Vagina (tissue), 2 donors: ENCODE measurements at places on chromosomes 11 and 22. TPM values are rescaled to one million over a fixed set of nuclear protein-coding genes. Genes with fewer than 3 reads are reported as not detected.
A peak's percentile ranks its signal among the peaks of the same experiment; 100 is the strongest.

DNA sequence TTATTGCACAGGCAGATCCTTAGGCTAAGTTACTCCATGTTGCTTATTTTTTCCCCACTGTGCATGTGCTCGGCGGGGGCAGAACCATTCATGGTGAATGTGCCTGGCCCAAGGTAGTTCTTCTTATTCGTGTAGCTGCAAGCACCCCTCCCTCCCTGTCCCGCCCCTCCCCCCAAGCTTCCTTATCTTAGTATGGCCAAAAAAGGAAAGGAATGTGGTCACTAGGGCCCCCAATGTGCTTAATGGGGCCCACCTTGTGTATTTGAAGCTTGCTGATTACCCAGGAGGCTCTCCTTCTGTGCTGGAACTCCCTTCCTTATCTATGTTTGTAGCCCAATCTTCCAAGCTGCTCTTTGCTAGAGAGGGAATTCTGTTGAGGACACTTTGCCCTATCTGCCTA, 1259.7 kb upstream of the RAG2 start:
- DNase-seq = no peak
- no peak overlapping the region for H3K4me3 ChIP-seq
- H3K36me3 ChIP-seq = no peaks in the 10 kb centered on the region
- no peaks in the 10 kb centered on the region for H3K27me3 ChIP-seq
- H3K27ac ChIP-seq = no peak overlapping the region

DNA sequence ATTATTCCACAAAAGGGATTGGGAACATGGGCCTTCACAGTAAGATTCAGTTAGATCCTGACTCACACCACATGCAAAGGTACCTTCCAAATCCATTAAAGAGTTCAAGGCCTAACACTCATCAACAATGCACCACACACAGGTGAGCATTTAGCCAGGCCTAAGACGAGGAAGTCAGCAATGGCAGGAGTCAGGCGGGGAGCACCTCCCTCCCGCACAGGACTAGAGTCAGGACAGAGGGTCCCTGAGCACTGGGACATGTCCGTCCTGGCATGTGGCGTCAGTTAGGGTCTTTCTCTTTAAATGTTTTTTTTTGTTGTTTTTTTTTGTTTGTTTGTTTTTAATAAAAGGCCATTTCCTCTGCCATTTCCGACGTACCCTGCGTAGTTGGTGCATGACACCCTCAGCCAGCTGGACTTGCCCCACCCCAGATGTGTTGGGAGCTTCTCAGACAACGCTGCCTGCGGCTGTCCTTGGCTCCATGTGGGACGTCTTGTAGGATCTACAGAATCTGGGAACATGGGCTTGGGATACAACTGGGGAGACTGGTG, 1458.6 kb downstream of the BRD1 start:
- H3K36me3 ChIP-seq = no peaks in the 10 kb centered on the region
- no peak overlapping the region for H3K4me3 ChIP-seq
- H3K27me3 ChIP-seq = no peaks in the 10 kb centered on the region
- H3K27ac ChIP-seq = no peak overlapping the region

The ASPHD2 gene
- total RNA-seq = 2.2 TPM

The CDC45 gene
- total RNA-seq = 0.74 TPM

- H3K4me1 ChIP-seq = no peaks in the 10 kb centered on the region
- DNase-seq = no peak
- H3K4me3 ChIP-seq = no peak overlapping the region
- H3K27ac ChIP-seq = no peak overlapping the region
- H3K27me3 ChIP-seq = no peaks in the 10 kb centered on the region
These were observed 19.0 kb upstream of the PRODH start for GRCh38 chr22:18954990-18955571.

GRCh38 chr22:20542736-20543135, 35.3 kb downstream of the MED15 start:
- DNase-seq = no peak
- H3K4me1 ChIP-seq = peaks cover 8% of the 10 kb centered on the region
- no peak overlapping the region for H3K4me3 ChIP-seq
- no peaks in the 10 kb centered on the region for H3K36me3 ChIP-seq

GRCh38 chr22:20319041-20319744, 667 bp downstream of the DGCR6L start:
- peak overlapping the region; percentile 100 for H3K4me3 ChIP-seq
- peaks cover 54% of the 10 kb centered on the region for H3K4me1 ChIP-seq
- no peaks in the 10 kb centered on the region for H3K27me3 ChIP-seq
- no peaks in the 10 kb centered on the region for H3K36me3 ChIP-seq
- DNase-seq = peak; percentile 58

DNA sequence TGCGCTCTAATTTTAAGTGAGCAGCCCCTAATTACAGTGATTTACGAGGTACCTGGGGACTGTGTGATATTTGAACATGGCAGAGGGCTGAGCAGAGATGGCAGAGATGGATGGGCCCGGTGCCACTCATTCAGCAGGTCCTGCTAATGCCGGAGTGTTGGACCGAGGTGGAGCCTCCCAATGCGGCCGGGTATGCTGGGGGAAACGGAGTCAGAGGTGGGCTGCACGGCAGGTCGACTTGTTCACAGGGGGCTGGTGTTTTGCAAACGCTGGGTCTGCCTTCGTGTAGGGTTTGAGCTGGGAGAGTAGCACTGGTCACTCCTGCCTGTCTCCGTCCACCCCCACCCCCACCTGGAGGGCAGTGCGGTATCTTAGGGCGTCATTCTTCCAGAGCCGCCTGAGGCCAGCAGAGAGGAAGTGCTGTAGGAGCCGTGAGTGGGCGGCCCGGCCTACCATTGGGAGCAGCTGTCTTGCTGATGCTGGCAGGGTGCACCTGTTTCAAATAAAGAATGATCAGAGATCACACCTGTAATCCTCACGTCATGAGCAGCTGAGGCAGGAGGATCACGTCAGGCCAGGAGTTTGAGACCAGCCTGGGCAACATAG, 122.6 kb downstream of the IGLL1 start:
- no peak overlapping the region for H3K4me3 ChIP-seq
- H3K27me3 ChIP-seq = no peaks in the 10 kb centered on the region
- H3K4me1 ChIP-seq = no peaks in the 10 kb centered on the region
- H3K27ac ChIP-seq = no peak overlapping the region

DNA sequence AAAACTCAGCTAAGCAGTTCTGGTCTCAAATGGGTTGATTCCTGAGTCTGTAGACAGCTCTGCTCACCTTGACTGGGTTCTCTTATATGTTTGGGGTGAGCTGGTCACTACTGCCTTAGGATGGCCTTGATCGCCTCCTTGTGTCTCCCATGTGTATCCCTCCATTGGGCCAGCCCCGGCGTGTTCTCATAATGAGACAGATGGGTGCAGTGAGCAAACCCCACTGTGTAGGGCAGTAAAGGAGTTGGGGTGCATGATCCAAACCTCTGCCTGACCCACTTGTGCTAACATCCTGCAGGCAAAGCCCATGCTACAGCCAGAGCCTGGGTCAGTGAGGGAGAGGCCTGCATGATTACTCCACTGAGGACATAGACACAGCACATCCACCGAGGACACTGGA, 657.6 kb downstream of the BRD1 start:
- no peak for DNase-seq
- H3K4me3 ChIP-seq = no peak overlapping the region
- H3K27me3 ChIP-seq = no peaks in the 10 kb centered on the region
- no peaks in the 10 kb centered on the region for H3K36me3 ChIP-seq
- no peaks in the 10 kb centered on the region for H3K4me1 ChIP-seq

The FREY1 gene
- total RNA-seq = not detected

The CNTN5 gene
- total RNA-seq = 0.25 TPM

The TIGD3 gene
- not detected for total RNA-seq

- no peaks in the 10 kb centered on the region for H3K4me1 ChIP-seq
- H3K4me3 ChIP-seq = no peak overlapping the region
- H3K27ac ChIP-seq = no peak overlapping the region
- DNase-seq = no peak
These were observed 7.3 kb downstream of the ASCL2 start for GRCh38 chr11:2263071-2263565.

- peaks cover 6% of the 10 kb centered on the region for H3K4me1 ChIP-seq
- no peak for DNase-seq
- H3K36me3 ChIP-seq = peaks cover 4% of the 10 kb centered on the region
- no peak overlapping the region for H3K4me3 ChIP-seq
- no peak overlapping the region for H3K27ac ChIP-seq
These were observed 119.7 kb upstream of the BID start for GRCh38 chr22:17893900-17894535.

DNA sequence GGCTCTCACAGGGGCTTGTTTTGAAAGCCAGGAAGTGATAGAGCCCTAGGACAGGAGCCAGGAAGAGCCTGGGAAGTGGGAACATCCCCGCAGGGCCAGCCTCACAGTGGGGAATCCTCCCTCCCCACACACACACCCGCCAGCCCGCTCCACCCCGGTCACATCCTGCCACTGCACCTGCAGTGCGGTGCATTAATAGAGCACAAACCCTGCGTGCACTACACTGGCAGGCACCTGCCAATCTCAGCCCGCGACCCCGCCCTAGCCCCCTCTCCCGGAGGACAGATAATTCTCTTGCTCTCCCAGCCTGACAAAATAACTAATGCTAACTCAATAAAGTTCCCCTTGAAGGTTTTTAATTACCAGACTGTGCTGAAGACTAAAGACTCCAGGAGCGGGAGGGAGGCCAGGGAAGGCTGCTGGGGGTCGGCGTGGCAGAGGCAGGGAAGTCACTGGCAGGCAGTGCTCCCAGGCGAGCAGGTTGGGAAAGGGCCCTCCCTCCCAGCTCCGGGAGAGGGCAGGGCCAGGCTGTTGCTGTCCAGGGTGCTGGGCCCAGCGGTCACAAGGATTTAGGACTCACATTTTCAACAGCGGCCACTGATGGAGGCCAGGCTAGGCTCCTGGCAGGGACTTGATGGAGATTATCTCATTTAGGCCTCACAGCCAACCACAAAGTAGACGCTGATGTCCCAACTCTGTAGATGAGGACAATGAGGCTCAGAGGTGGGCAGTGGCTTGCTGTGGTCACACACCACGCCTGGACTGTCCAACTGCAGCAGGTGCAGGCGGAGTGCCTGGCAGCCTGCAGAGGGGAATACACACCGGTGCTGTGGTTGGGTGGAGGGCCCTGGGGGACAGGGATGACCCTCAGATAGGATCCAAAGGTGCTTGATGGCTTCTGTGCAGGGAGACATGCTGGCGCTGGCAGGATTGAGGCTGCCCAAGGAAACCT, 23.9 kb upstream of the TCF20 start:
- H3K27ac ChIP-seq = no peak overlapping the region
- H3K36me3 ChIP-seq = no peaks in the 10 kb centered on the region
- no peaks in the 10 kb centered on the region for H3K27me3 ChIP-seq
- peaks cover 10% of the 10 kb centered on the region for H3K4me1 ChIP-seq
- no peak for DNase-seq

The CNGA4 gene
- total RNA-seq = not detected

The C22orf42 gene
- total RNA-seq = not detected

DNA sequence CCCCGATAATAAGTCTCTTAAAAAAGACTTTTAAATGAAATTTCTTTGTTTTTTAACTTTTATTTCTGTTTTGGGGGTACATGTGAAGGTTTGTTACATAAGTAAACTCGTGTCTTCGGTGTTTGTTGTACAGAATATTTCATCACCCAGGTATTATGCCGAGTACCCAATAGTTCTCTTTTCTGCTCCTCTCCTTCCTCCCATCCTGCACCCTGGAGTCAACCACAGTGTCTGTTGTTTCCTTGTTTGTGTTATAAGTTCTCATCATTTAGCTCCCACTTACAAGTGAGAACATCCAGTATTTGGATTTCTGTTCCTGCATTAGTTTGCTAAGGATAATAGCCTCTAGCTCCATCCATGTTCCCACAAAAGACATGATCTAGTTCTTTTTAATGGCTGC, 1.6 kb upstream of the GSTP1 start:
- H3K4me3 ChIP-seq = no peak overlapping the region
- H3K36me3 ChIP-seq = no peaks in the 10 kb centered on the region
- H3K4me1 ChIP-seq = peaks cover 37% of the 10 kb centered on the region
- DNase-seq = no peak
- H3K27me3 ChIP-seq = no peaks in the 10 kb centered on the region
- H3K27ac ChIP-seq = peak overlapping the region; percentile 99

- no peaks in the 10 kb centered on the region for H3K36me3 ChIP-seq
- no peak for DNase-seq
- H3K4me1 ChIP-seq = no peaks in the 10 kb centered on the region
- H3K27me3 ChIP-seq = no peaks in the 10 kb centered on the region
These were observed 14.3 kb downstream of the ATP5MG start for GRCh38 chr11:118415739-118416068.

DNA sequence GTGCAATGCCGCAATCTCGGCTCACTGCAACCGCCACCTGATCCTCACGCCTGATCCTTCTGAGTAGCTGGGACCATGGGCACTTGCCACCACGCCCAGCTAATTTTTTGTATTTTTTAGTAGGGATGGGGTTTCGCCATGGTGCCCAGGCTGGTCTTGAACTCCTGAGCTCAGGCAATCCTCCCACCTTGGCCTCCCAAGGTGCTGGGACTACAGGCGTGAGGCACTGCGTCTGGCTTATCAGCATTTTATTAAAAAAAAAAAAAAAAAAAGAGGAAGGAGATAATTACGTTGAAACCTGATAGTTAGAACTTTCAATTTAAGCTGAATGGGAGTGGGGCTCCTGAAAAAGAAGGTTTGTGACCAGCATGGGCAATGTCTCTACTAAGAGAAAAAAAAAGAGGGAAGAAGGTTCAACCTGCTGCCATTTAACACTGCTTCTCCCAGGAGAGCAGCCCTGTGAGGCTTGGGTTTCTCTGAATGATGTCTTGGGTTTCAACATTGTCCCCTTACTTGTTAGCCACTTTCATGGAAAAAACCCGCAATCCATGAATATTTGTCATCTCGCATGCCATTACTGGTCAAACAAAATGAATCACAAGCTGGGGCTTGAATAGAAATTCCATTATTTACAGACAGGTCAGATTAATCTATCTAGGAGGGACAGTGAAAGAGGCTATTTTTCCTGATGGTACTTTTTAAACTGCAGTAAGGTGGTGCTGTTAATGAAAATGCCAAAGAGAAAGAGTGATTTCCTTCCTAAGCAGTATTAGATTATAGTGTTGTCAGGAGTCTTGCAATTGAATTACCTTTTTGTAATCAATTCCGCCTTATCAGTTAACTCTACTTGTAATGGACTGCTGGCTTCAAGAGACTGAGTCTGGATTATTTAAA, 72.5 kb downstream of the PACS1 start:
- no peaks in the 10 kb centered on the region for H3K36me3 ChIP-seq
- DNase-seq = no peak
- H3K27me3 ChIP-seq = no peaks in the 10 kb centered on the region
- H3K4me3 ChIP-seq = no peak overlapping the region
- H3K4me1 ChIP-seq = no peaks in the 10 kb centered on the region

The MRPL48 gene
- total RNA-seq = 23.3 TPM

- H3K4me1 ChIP-seq = peaks cover 24% of the 10 kb centered on the region
- DNase-seq = no peak
- no peak overlapping the region for H3K4me3 ChIP-seq
- H3K36me3 ChIP-seq = no peaks in the 10 kb centered on the region
- no peaks in the 10 kb centered on the region for H3K27me3 ChIP-seq
- H3K27ac ChIP-seq = no peak overlapping the region
These were observed 49.0 kb downstream of the RPUSD4 start for GRCh38 chr11:126162306-126163030.

The SLC5A4 gene
- total RNA-seq = 2.2 TPM

The SYT7 gene
- total RNA-seq = 3.4 TPM

- no peaks in the 10 kb centered on the region for H3K27me3 ChIP-seq
- H3K4me3 ChIP-seq = no peak overlapping the region
- no peak for DNase-seq
- H3K4me1 ChIP-seq = peaks cover 41% of the 10 kb centered on the region
These were observed 11.7 kb upstream of the MOB2 start for GRCh38 chr11:1498262-1498661.

GRCh38 chr11:115695677-115696364, 191.6 kb upstream of the CADM1 start:
- no peak overlapping the region for H3K4me3 ChIP-seq
- no peaks in the 10 kb centered on the region for H3K36me3 ChIP-seq
- H3K27me3 ChIP-seq = no peaks in the 10 kb centered on the region
